Neural crest cell (in vitro differentiated cells): ENCODE measurements at places on chromosomes 12 and 14. TPM values are rescaled to one million over a fixed set of nuclear protein-coding genes. Genes with fewer than 3 reads are reported as not detected.
A peak's percentile ranks its signal among the peaks of the same experiment; 100 is the strongest.

GRCh38 chr12:47190271-47190750 is 110.6 kb upstream of the AMIGO2 start:
- no peaks in the 10 kb centered on the region for H3K27me3 ChIP-seq
- peaks cover 15% of the 10 kb centered on the region for H3K4me1 ChIP-seq
- no peaks in the 10 kb centered on the region for H3K36me3 ChIP-seq
- H3K4me3 ChIP-seq: no peak overlapping the region
- no peak for DNase-seq

Gene HRK
- total RNA-seq: 1.7 and 2.2 TPM in 2 replicates

Gene C12orf42
- not detected in 2 replicates for total RNA-seq

GRCh38 chr14:70188659-70189455 is at the start of gene SLC8A3:
Gene SLC8A3 (minus strand): TSS chr14:70188951. CDS start chr14:70168422, 20,529 bp downstream.
- peaks cover 29% of the 10 kb centered on the region for H3K4me1 ChIP-seq
- DNase-seq: peak; percentile 59
- H3K4me3 ChIP-seq: peak within 1 kb of the TSS; percentile 94
- no peaks in the 10 kb centered on the region for H3K36me3 ChIP-seq

DNA sequence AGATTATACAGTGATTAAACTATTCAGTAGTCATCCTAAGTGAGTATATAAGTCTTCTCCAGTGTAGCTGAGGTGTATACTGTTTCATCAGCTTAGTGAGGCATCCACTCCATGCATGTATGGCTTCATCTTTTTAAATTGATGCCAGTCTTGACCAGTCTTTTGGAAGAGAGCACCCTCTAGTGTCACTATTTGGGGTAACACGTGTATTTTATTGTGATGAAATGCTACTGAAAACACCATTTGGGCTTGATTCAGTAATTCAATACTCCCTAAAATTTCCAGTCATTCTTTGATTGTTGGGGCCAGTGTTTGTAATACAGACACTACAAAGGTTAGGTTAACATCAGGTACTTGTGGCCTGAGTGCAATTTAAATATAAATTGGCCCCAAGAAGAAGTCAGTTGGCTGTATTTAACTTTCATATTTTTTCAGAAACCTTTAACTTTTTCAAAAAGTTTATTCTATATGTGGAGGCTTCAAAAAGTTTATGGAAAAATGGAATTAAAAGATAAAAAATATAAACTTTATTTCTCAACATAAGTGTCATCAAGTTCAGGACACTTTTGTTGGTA is 35.3 kb downstream of the MIPOL1 start:
- no peak overlapping the region for H3K27ac ChIP-seq
- no peaks in the 10 kb centered on the region for H3K36me3 ChIP-seq
- DNase-seq: peak; percentile 9
- H3K4me1 ChIP-seq: no peaks in the 10 kb centered on the region

Gene KCNK13
- total RNA-seq: not detected in 2 replicates

DNA sequence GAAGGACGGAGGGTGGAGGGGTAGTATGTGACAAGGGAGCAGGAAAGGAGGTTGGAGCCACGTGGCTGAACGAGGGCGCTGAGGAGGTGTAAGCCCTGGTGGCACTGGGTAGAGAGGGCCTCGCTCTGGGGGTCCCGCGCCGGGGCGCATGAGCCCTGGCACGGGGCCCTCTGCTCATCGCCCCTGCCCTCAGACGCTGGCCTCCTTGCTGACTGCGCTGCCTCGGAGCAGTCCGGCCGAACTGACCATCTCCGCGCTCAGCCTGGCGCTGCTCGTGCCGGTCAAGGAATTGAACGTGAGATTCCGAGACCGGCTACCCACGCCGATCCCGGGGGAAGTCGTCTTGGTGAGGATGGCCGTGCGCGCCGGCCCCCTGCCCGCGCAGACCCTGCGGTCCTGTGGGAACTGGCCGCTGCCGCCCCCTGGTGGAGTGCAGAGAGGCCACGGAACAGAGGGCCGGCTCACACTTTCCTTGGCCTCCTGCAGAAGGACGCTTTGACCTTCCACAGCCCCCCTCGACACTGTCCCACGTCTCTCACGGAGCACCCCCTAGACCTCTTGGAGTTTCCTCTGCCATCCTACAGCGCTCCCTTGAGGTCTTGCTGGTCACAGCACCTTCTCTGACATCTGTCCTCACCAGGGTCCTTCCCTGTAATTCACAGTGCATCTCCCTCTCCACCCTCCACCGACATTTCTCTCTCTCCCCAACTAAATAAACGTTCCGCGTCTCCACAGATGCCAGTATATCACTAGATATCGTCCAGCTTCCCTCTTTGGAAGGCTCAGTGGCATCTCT is 10.5 kb downstream of the ARHGEF25 start:
- peak overlapping the region; percentile 86 for H3K4me3 ChIP-seq
- H3K4me1 ChIP-seq: peaks cover 20% of the 10 kb centered on the region
- peaks cover 21% of the 10 kb centered on the region for H3K36me3 ChIP-seq
- DNase-seq: peak; percentile 81
- peaks cover 77% of the 10 kb centered on the region for H3K27me3 ChIP-seq

DNA sequence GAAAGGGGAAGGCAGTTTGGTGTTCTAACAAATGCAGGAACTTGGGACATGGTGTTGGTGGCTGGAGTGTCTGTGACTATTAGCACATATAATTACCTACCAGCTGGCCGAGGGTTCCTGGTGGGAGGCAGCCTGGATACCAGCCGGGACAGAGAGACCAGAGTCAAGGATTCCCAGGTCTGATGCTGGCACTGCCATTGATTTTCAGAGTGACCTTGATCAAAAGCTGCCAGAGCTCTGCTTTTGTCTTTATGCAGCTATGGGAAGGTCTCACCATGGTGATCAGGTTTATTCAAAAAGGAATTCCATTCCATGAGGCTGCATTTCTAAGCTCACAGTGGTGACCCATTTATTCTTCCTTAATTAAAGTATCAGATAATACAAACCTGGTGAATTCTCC is 101.0 kb upstream of the PWP1 start:
- peaks cover 3% of the 10 kb centered on the region for H3K36me3 ChIP-seq
- H3K4me3 ChIP-seq: no peak overlapping the region

GRCh38 chr12:79023261-79023660 is 158.7 kb downstream of the SYT1 start:
- H3K4me1 ChIP-seq: no peaks in the 10 kb centered on the region
- H3K27ac ChIP-seq: no peak overlapping the region
- no peak for DNase-seq
- H3K36me3 ChIP-seq: no peaks in the 10 kb centered on the region
- H3K4me3 ChIP-seq: no peak overlapping the region
- no peaks in the 10 kb centered on the region for H3K27me3 ChIP-seq

Gene CTSG
- total RNA-seq: not detected in 2 replicates

Gene TAS2R50
- 1.0 and 1.3 TPM in 2 replicates for total RNA-seq

- H3K36me3 ChIP-seq: peaks cover 4% of the 10 kb centered on the region
- DNase-seq: no peak
- H3K27me3 ChIP-seq: no peaks in the 10 kb centered on the region
- no peak overlapping the region for H3K27ac ChIP-seq
Measured at GRCh38 chr14:53401646-53402045, 248.5 kb upstream of the DDHD1 start.

GRCh38 chr12:32285489-32285888 is 113.9 kb upstream of the FGD4 start:
- H3K4me1 ChIP-seq: peaks cover 9% of the 10 kb centered on the region
- H3K27ac ChIP-seq: peak overlapping the region; percentile 39
- DNase-seq: no peak
- H3K4me3 ChIP-seq: no peak overlapping the region
- peaks cover 4% of the 10 kb centered on the region for H3K36me3 ChIP-seq

Gene ZFHX2
- 9.9 and 11.0 TPM in 2 replicates for total RNA-seq

DNA sequence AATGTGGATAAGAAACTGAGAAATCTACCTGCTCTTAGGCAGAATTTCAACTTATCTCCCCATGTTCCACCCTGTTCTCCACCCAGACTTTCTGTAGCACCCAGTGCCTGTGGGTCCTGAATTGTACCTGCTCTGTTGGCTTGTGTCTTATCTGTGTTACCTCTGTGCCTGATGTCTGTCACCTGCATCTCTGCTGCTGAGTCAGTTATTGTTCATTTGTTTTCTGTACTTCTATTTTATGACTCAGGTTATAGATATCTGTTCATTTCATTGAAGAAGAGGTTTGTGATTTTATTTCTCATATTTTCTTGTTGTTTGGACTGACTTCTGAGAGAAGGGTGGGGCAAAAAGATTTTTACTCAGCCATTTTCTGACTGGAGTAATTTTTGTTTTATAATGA is 11.7 kb downstream of the SOCS4 start:
- peaks cover 18% of the 10 kb centered on the region for H3K36me3 ChIP-seq
- H3K27ac ChIP-seq: no peak overlapping the region

Gene SDS
- total RNA-seq: not detected in 2 replicates

DNA sequence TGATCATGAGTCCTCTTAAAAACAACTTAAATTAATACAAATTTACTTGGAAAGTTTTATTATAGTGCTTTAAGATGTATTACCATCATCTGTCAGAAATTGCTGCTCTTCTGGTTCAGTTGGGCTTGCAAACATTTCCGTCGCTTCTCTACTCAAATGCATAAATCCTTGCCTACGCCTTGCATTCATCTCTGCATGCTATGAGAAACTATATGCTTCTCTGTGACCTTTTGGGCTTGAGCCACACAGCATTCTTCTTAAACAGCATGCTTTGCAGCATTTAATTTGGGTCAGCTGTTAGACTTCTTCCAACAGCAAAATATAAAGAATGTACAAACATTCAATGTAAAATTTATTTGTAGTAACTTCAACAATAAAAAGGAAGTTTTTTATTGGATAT is 305.7 kb upstream of the FLRT2 start:
- DNase-seq: no peak
- H3K27ac ChIP-seq: no peak overlapping the region

Gene EXD2
- total RNA-seq: 18.9 and 20.9 TPM in 2 replicates

Gene BORCS5
- total RNA-seq: 13.7 and 15.0 TPM in 2 replicates

DNA sequence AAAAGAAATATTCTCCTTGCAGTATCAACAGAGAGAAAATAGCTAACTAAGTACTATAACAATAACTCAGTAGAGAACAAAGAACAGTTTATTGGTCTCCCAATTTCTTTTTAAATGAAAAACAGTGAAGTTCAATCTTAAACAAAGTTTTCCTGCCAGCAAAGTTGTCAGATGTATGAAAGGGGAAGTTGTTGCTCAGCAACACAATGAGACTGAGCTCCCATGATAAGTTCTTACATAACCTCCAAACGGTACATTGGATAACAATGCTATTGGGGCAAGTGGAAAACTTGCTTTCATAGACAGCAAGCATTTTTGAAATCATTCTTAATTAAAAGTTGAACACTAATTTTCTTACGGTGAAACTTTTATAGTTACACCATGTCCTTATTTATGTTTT is 94.9 kb downstream of the ALG10B start:
- H3K4me1 ChIP-seq: peaks cover 18% of the 10 kb centered on the region
- no peaks in the 10 kb centered on the region for H3K27me3 ChIP-seq
- no peaks in the 10 kb centered on the region for H3K36me3 ChIP-seq

GRCh38 chr14:81388336-81388735 is 11.8 kb downstream of the STON2 start:
- H3K27ac ChIP-seq: no peak overlapping the region
- H3K36me3 ChIP-seq: peaks cover 9% of the 10 kb centered on the region
- peaks cover 45% of the 10 kb centered on the region for H3K4me1 ChIP-seq
- no peaks in the 10 kb centered on the region for H3K27me3 ChIP-seq
- no peak overlapping the region for H3K4me3 ChIP-seq
- no peak for DNase-seq

Gene HOXC12
- total RNA-seq: not detected in 2 replicates

DNA sequence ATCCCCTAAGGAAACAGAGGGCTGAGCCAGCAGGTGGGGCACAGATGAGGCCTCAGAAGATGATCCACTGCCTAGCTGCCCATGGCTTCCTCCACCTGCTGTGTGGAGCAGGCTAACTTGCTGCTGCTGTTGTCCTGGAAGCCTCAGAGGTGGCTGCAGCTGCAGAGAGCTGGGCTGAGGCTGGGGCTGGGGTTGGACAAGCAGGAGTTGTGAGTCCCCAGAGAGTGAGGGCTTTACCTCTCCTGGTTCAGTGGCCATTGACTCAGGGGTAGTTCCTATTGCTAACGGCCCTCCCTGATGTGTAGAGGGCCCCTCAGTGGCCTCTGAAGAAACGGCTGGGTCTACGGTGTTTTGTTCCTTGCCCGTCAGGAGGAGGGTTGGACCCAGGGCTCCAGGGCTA is 13.7 kb upstream of the PRKAG1 start:
- no peak for DNase-seq
- peaks cover 6% of the 10 kb centered on the region for H3K36me3 ChIP-seq
- H3K4me1 ChIP-seq: no peaks in the 10 kb centered on the region

Gene CDC42BPB
- total RNA-seq: 94.4 and 94.8 TPM in 2 replicates

GRCh38 chr12:80195074-80195726 is 95.9 kb downstream of the OTOGL start:
- no peak overlapping the region for H3K27ac ChIP-seq
- no peaks in the 10 kb centered on the region for H3K27me3 ChIP-seq
- H3K36me3 ChIP-seq: no peaks in the 10 kb centered on the region
- H3K4me1 ChIP-seq: peaks cover 4% of the 10 kb centered on the region
- DNase-seq: peak; percentile 35
- H3K4me3 ChIP-seq: no peak overlapping the region

GRCh38 chr12:21453312-21453852 is 15.9 kb downstream of the PYROXD1 start:
- H3K27ac ChIP-seq: no peak overlapping the region
- peaks cover 15% of the 10 kb centered on the region for H3K36me3 ChIP-seq
- no peak overlapping the region for H3K4me3 ChIP-seq
- DNase-seq: no peak
- no peaks in the 10 kb centered on the region for H3K4me1 ChIP-seq

- peaks cover 10% of the 10 kb centered on the region for H3K4me1 ChIP-seq
- no peak for DNase-seq
- no peaks in the 10 kb centered on the region for H3K36me3 ChIP-seq
- H3K27me3 ChIP-seq: no peaks in the 10 kb centered on the region
- H3K27ac ChIP-seq: no peak overlapping the region
Measured at GRCh38 chr12:91422811-91423692, 240.4 kb upstream of the DCN start.

GRCh38 chr14:37375566-37375965 is 177.8 kb downstream of the MIPOL1 start:
- H3K4me3 ChIP-seq: no peak overlapping the region
- peaks cover 8% of the 10 kb centered on the region for H3K36me3 ChIP-seq
- no peaks in the 10 kb centered on the region for H3K27me3 ChIP-seq
- no peak overlapping the region for H3K27ac ChIP-seq
- H3K4me1 ChIP-seq: no peaks in the 10 kb centered on the region

DNA sequence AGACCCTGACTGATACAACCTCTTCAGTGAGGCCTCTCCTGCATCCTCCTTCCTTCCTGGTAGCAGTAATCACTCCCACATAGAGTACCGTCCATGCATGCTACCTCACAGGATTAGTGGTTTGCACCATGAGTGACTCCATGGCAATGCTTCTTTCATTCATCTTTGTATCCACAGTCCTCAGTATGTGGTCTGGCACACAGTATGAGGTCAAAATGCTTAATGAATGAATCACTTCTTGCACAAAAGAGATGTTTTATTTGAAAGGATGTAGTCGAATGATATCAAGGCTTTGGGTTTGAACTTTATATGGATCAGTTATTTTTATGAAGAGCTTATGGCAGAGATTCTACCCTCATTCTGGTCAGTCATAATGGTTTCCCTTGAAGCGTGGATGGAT is 42.2 kb downstream of the KCNA5 start:
- H3K27me3 ChIP-seq: peaks cover 24% of the 10 kb centered on the region
- no peaks in the 10 kb centered on the region for H3K4me1 ChIP-seq
- no peak for DNase-seq
- H3K36me3 ChIP-seq: no peaks in the 10 kb centered on the region
